PC-3 (cell line): ENCODE measurements at places on chromosomes 3 and 15. TPM values are rescaled to one million over a fixed set of nuclear protein-coding genes. Genes with fewer than 3 reads are reported as not detected.
A peak's percentile ranks its signal among the peaks of the same experiment; 100 is the strongest.

Gene MUC20
- total RNA-seq: 0.69 and 2.2 TPM in 2 replicates

Gene NRG4
- 2.8 and 3.1 TPM in 2 replicates for total RNA-seq

Gene BDH1
- 10.6 and 14.1 TPM in 2 replicates for total RNA-seq

Gene CCDC51
- 27.8 and 30.9 TPM in 2 replicates for total RNA-seq

Gene SLC15A2
- 0.12 and 0.91 TPM in 2 replicates for total RNA-seq

DNA sequence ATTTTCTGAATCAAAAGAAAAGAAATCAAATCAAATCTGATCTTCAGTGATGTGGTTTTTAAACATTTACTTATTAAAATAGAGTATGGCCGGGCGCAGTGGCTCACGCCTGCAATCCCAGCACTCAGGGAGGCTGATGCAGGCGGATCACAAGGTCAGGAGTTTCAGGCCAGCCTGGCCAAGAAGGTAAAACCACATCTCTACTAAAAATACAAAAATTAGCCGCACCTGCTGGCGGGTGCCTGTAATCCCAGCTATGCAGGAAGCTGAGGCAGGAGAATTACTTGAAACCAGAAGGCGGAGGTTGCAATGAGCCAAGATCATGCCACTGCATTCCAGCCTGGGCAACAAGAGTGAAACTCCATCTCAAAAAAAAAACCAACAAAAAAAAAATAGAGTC, 169.1 kb downstream of the ULK4 start:
- no peak for DNase-seq

- no peak for DNase-seq
Measured at GRCh38 chr15:98799461-98800390, 151.4 kb downstream of the IGF1R start.

GRCh38 chr3:128609294-128609693, 41.3 kb downstream of the RPN1 start:
- DNase-seq: no peak

DNA sequence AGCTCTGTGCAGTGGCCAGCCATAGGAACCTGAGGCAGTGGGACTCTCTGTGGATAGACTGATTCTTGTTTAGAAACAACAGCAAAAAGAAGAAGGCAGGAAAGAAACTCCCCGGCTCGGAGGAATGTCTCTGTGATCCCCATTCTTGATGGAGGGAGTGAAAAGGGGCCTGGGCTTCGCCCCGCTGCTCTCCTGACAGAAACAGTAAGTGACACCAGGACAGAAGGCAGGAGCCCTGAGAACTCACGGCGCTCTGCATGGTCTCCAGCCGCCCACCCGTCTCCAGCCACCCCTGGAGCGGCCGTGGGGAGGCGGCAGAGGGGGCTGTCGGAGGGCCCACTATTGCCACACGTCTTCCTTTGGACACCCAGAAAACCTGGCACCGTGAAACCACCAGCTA, 35.7 kb upstream of the PARL start:
- no peak for DNase-seq

- peak; percentile 11 for DNase-seq
Measured at GRCh38 chr3:155218462-155218861, 75.0 kb downstream of the STRIT1 start.
